Aorta (tissue), 5 donors: ENCODE measurements at places on chromosomes 7 and 10. TPM values are rescaled to one million over a fixed set of nuclear protein-coding genes. Genes with fewer than 3 reads are reported as not detected.
A peak's percentile ranks its signal among the peaks of the same experiment; 100 is the strongest.

DNA sequence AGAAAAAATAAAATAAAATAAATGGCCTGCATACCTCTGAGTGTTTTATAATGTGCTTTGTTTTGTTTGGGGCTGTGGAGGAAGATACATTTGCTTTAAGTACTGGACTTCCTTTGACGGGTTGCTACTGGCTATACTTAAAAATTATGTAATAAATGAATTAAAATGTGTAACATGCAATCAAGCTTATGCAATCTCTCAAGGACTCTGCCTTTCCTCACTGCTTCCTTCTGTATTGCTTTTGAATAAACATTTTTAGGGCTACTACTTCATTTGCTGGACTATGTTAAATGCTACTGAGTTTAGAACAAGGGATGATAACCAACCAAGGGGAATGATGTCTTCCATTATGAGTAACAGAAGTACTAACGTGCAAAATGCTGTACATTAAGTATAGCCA is 91.6 kb downstream of the ETV1 start:
- DNase-seq: no peak

ITIH2 gene
- total RNA-seq: 0.48 TPM

CTAGE4 gene
- total RNA-seq: not detected

- DNase-seq: no peak
Observed at GRCh38 chr7:16318463-16318862, 102.9 kb downstream of the CRPPA start.

PRR15 gene
- 1.1 TPM for total RNA-seq

GIMAP4 gene
- 37.9 TPM for total RNA-seq

DNA sequence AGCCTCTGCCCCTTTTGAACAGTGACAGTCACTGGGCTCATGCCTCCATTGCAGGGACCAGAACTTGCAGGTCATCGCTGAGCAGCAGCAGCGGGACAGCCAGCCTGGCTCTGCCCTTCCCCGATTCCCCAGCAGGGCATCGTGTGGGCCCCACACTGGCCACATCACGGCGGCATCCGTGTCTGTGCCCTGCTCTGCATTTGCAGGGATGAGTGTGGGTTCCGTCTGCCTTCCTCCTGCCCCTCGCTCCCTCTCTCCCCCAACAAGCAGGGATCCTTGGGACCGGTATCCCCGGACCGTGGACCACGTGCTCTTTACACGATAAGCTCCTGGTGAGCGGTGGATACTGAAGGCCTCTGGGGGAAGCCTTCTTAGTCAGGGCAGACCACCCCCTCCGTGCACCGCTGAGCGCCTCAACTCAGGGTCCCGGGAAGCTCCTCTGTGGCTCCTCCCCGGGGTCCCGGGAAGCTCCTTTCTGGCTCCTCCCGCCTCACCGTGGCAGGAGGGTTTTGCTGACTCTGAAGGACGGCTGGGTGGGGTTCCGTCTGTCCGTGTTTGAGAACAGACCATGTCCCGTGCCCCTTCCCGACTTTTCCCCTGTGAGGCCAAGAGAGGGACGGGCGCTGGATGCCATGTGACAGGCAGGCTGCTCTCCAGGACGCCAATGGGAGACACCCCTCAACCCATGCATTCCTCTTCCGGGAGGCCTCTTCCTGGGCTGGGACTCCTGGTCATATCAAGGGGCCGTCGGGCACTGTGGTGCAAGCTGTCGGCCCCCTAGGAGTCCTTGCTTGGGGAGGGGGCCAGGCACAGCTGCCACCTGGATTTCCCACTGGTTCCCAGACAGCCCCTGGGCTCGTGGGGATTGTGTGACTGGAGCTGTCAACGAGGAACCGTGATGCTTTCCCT is 23.5 kb upstream of the NKX6-2 start:
- peak; percentile 34 for DNase-seq

DNA sequence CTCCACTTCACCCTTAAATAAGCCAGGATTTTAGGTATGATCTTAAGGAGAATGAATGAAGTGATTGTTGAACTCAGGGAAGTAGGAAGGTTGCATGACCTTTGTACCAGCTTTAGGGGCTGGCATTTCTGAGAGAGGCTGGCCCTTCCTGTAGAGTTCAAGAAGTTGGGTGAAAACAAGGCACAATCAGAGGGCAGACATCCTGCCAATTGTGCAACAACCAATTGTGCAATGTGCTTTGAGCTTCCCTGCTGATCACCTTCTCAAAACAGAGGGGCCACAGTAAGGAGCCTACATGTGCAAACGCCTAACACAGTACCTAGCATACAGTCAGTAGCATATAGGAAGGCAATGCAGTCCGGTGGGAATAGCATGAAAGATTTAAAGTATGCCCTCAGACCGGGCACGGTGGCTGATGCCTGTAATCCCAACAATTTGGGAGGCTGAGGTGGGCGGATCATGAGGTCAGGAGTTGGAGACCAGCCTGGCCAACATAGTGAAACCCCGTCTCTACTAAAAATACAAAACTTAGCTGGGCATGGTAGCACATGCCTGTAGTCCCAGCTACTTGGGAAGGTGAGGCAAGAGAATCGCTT is 5.4 kb downstream of the CPVL start:
- peak; percentile 54 for DNase-seq

- no peak for DNase-seq
Observed at GRCh38 chr7:106243893-106244292, 40.9 kb downstream of the NAMPT start.

DNA sequence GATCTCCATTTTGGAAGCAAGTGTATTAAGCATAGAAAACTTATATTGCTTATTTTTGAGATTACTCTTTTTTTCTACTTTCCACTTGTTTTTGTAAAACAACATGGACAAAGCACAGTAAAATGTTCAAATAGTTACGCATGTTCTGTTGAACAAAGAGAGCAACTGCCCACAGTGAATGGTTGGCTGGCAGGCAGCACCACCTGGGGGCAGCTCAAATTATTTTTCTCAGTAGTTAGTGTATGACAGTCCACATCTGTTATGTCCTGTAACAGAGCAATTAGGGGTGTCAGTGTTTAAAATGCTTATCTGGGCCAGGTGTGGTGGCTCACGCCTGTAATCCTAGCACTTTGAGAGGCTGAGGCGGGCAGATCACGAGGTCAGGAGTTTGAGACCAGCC is 46.1 kb upstream of the CACUL1 start:
- DNase-seq: no peak

CDNF gene
- total RNA-seq: 1.9 TPM

- DNase-seq: no peak
Observed at GRCh38 chr10:63300801-63301200, 165.0 kb downstream of the JMJD1C start.

DNA sequence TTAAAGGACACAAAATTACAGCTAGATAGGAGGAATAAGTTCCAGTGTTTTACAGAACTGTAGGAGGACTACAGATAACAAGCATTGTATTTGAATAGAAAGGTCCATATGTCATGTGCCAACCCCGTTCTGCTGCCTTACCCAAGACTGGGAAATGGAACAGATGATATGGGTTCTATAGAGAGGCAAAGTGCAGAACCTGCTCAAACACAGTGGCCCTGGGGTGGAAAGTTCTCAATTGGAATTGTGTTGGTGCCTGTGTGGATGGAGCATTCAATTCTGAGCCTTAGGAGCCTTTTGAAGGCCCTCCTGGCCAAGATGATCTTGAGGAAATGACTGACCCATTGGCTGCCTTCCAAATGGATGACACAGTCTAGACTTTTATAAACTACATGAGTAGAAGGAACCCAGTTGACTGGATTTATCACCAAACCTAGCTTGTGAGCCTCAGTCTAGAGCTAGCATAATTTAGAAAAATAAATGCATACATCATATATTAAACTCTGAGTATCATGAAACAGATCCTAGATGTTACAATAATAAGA is 4.1 kb upstream of the PRSS1 start:
- no peak for DNase-seq

DNA sequence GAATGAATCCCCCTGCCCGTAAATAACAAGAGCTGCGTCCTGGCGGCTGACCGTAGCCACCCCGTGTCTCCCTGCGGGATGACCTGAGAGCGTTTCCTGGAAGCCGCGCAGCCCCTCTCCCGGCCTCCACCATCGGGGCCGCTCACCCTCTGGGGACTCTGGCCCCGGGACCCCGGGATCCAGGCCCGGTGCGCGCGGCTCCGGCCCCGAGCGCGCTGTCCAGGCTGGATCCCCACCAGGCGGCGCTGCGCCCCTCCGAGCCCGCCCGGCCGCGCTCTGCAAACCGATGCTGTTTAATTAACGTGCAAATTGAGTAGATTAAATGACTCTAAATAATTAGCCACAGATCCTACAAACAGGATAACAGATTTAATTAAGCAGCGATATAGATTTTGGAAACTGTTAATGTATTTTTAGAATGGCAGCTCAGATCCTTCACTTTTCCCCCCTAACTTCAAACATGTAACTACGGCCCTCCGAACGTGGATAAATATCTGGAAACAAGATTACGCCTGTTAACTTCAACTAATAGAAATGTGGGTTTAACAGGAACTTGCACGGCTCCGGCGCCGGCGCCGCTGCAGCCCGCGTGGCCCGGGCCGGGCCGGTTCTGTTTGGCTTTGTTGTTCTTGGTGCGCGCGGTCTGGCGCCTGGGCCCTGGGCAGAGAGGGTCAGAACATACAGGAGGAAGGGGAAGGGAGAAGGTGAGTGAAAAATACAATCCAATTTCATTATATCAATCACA is 7.1 kb upstream of the UNCX start:
- no peak for DNase-seq

ERVW-1 gene
- total RNA-seq: not detected
